ENCODE measurements at places on chromosomes 11 and 22.

DNA sequence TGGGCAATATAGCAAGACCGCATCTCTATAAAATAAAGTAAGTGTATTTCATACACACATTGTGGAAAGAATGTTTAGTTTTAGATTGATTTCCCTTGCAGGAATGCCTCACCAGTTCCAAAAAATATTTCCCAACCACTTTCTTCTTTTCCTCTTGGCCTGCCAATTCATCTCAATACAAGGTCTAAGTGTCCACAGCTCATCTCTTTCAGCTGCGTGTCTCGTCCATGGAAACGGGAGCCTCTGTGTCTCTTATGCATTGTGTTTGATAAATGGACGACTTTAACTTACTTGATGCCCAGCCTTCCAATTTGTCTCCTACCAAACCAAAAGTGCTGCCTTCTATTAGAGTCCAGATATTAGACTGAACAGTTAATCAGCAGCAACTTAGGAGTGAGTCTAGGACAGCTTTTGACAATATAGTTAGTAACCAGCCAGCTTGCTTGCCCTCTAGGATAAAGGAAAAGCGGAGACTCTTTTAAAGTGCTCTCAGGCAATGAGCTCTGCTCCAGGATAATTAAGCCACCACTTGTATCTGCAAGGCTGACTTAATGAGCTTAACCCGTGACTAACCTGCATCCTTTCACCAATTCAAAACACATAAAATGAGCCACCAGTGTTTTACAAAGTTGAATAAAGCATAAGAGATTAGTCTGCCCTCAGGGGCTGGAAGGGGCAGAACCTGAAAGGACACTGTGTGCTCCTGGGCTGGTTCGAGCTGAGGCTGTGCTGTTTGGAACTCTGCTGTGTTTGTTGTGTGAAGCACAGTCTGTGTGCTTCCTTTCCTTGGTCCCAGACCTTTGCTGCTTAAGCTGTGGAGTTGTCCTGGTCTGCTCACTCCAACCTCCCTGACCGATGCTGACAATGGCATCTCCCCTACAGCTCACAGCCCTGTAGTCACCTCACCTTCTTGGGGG lies 27.5 kb downstream of the FBXO7 start:
- no peak overlapping the region for H3K27ac ChIP-seq
- DNase-seq = no peak
- no peaks in the 10 kb centered on the region for H3K4me1 ChIP-seq
- no peaks in the 10 kb centered on the region for H3K27me3 ChIP-seq
- no peak overlapping the region for H3K4me3 ChIP-seq

DNA sequence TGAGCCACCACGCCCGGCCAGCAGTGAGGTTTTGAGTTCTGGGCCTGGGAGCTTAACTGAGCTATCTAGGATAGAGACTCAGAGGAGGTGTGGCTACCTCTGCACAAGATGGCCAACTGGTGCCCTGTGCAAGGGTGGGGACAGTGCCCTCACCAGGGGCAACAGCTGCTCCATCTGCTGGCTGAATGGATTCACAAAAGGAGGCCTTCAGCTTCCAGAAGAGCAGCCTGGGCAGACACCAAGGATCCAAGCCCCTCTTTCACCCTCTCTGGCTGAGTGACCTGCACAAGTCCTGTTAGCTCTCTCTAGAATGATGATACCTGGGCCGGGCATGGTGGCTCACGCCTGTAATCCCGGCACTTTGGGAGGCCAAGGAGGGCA lies 33.5 kb upstream of the BAIAP2L2 start:
- no peaks in the 10 kb centered on the region for H3K27me3 ChIP-seq
- H3K4me1 ChIP-seq = peaks cover 23% of the 10 kb centered on the region
- DNase-seq = no peak
- H3K36me3 ChIP-seq = peaks cover 14% of the 10 kb centered on the region
- H3K4me3 ChIP-seq = no peak overlapping the region

GRCh38 chr11:115765803-115766239 lies 261.6 kb upstream of the CADM1 start:
- H3K27me3 ChIP-seq = peaks cover 17% of the 10 kb centered on the region
- H3K4me3 ChIP-seq = no peak overlapping the region
- no peak for DNase-seq
- H3K4me1 ChIP-seq = no peaks in the 10 kb centered on the region
- no peak overlapping the region for H3K27ac ChIP-seq

DNA sequence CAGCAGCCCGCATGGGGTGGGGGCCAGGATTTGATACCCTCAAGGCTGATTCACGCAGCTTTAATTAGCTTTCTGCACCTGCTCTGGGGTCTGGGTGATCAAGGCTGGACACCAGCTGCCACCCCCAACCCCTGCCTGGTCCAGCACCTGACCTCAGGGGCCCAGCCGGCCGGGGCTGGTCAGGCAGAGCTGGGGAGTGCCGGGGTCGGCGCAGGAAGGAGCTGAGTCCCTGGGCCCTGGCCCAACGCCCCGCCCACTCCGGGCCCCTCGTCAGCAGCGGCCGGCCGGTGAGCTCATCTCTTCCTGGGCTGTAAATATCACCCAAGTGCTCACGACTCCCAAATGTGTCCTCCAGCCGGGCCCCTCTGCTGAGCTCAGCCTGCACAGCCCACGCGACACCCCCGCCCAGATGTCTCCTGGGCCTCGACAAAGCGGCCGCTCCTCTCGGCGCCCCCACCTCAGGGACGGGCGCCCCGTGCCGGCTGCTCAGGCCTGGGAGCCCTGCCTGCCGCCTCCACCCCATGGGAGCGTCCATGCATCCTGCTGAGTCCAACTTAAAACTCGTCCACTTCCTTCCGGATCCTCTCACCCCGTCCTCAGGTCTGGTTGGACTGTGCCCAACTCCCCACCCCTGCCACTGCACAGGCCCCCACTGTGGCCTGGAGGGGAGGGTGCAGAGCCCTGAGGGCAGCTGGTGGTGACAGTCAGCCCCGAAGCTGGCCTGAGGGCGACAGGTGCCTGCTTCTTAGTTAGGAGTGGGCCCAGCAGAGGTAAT lies 29.0 kb downstream of the RTN4R start:
- peak overlapping the region; percentile 79 for H3K27ac ChIP-seq
- H3K4me3 ChIP-seq = peak overlapping the region; percentile 61
- no peaks in the 10 kb centered on the region for H3K27me3 ChIP-seq
- peaks cover 7% of the 10 kb centered on the region for H3K36me3 ChIP-seq
- no peak for DNase-seq
- peaks cover 24% of the 10 kb centered on the region for H3K4me1 ChIP-seq

DNA sequence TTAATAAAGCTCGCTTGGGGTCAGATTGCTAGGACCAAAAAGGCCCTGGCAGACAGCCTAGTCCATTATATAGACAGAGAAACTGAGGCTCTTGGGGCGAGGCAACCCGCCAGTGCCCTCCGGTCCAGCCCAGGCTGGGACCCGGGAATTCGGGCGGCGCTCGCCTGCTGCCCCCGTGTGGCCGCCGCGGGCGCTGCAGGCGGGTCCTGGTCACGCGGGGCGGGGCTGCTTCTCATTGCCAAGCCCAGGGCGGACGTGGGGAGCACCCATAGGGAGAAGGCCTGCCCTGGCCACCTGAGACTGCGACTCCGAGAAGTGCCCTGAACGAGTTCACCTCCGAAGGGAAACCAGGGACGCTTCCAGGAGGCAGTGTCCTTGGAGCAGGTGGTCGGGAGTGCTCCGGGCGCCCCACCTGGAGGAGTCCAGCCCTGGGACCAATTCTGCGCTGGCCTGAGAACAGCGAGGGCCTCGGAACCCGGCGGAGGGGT lies 36.0 kb upstream of the CSNK1E start:
- H3K36me3 ChIP-seq = peaks cover 5% of the 10 kb centered on the region
- DNase-seq = peak; percentile 44
- no peaks in the 10 kb centered on the region for H3K4me1 ChIP-seq
- no peak overlapping the region for H3K27ac ChIP-seq
- H3K27me3 ChIP-seq = peaks cover 8% of the 10 kb centered on the region

GRCh38 chr11:134266841-134267251 lies 9.3 kb upstream of the GLB1L3 start:
- no peak for DNase-seq
- no peak overlapping the region for H3K27ac ChIP-seq
- peaks cover 44% of the 10 kb centered on the region for H3K4me1 ChIP-seq
- H3K36me3 ChIP-seq = peaks cover 13% of the 10 kb centered on the region
- no peaks in the 10 kb centered on the region for H3K27me3 ChIP-seq

DNA sequence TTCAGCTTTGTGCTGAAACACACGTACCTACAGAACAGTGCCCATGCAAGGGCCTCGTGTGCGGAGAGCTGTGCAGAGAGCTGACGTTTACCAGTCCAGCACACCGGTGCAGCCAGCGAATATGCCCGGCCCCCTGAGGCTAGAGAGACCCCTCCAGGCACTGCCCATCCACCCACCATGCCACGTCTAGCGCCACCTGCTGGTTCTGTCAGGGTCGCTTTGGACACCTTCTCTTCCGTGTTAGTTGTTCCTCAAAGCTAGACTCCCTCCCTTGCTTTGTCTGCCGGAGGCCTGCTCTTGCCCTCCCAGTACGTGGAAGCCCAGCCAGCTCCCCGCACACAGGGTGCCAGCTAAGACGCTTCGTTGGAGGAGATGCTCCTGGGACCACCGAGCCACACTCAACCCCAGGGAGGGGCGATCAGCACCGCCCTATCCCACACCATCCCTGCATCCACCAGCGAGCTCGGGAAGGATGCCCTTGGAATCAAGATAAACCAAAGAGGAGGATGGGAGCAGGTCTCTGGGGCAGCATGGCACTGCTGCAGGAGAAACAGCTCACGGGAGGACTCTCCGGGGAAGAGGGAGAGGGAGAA lies 43.4 kb downstream of the CPT1A start:
- no peak overlapping the region for H3K27ac ChIP-seq
- peak; percentile 26 for DNase-seq
- H3K36me3 ChIP-seq = peaks cover 39% of the 10 kb centered on the region
- H3K4me1 ChIP-seq = no peaks in the 10 kb centered on the region
- no peaks in the 10 kb centered on the region for H3K27me3 ChIP-seq

DNA sequence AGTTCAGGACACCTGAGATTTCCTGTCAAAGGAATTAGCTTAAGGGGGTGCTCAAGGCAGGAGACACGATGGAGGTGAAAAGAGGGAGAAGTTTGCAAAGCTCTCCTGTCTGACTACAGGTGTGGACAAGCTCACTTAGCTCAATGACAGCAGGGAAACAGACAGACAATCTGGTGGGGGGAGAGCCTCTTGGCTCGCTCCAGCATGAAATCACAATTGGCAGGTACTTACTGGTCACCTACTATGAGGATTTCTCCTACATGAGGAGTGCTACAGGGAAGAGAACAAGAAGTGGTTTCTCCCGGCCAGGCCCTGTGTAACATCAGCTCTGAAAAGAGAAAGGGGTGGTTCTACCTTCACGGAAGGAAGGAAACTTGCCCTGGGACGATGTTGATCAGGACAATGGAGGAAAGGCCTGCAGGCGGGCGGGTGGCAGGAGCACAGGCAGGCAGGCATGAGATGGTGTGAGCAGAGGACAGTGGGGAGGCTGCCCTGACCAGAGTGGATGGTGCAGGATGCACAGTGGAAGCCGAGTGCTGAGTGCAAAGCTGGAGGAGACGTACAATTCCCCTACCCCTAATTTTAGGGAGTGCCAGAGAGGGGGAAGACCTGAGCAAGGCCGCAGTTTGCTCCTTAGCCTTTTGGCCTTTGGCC lies 57.9 kb upstream of the CRTAM start:
- DNase-seq = no peak
- peaks cover 12% of the 10 kb centered on the region for H3K4me1 ChIP-seq
- H3K36me3 ChIP-seq = peaks cover 20% of the 10 kb centered on the region
- H3K27ac ChIP-seq = no peak overlapping the region
- no peaks in the 10 kb centered on the region for H3K27me3 ChIP-seq

GRCh38 chr11:78031629-78032028 lies 8.6 kb upstream of the KCTD14 start:
- H3K27ac ChIP-seq = no peak overlapping the region
- no peaks in the 10 kb centered on the region for H3K27me3 ChIP-seq
- DNase-seq = no peak
- no peaks in the 10 kb centered on the region for H3K4me1 ChIP-seq
- H3K36me3 ChIP-seq = no peaks in the 10 kb centered on the region
- no peak overlapping the region for H3K4me3 ChIP-seq

DNA sequence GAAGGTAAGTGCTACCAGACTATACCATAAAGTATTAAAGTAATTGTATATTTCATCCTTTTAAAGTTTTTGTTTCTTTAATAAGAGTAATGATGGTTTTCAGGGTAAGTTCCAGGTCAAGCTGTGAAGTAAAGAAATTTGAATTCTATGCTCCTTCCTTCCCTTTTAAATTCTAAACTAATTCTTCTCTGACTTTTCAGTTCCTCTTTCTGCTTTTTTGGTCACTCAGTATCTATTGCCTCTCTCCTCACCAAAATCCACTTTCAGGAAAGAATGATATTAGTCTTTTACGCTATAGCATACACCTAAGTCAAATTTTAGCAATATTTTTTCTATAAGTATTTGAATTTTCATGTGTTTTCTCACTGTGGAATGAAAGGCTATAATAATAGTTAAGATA lies 8.2 kb downstream of the MMP8 start:
- no peak overlapping the region for H3K4me3 ChIP-seq
- no peaks in the 10 kb centered on the region for H3K36me3 ChIP-seq
- H3K4me1 ChIP-seq = no peaks in the 10 kb centered on the region
- H3K27me3 ChIP-seq = peaks cover 36% of the 10 kb centered on the region
- DNase-seq = no peak

GRCh38 chr11:7314811-7315604 lies 63.3 kb downstream of the SYT9 start:
- no peaks in the 10 kb centered on the region for H3K36me3 ChIP-seq
- H3K27ac ChIP-seq = no peak overlapping the region
- DNase-seq = no peak
- no peaks in the 10 kb centered on the region for H3K4me1 ChIP-seq

DNA sequence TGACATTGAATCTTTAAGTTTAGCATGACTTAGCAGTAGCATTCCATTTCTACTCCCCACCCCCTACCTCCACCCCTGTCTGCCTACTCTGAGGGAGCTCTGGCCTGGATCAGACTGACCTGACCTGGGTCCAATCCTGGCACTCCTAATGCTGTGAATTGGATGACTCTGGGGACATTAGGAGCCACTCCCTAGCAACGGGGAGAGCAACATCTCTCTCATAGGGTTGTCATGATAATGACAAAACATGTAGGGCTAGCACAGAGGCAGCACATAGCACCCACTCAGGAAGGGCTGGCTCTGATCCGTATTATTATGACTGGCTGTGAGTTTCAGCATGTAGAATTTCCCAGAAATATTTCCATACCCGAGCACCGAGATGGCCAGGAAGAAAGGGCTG lies 40.5 kb downstream of the CABIN1 start:
- H3K27me3 ChIP-seq = no peaks in the 10 kb centered on the region
- no peak overlapping the region for H3K27ac ChIP-seq
- H3K4me1 ChIP-seq = no peaks in the 10 kb centered on the region
- no peak for DNase-seq
- no peak overlapping the region for H3K4me3 ChIP-seq

- no peaks in the 10 kb centered on the region for H3K36me3 ChIP-seq
- H3K4me1 ChIP-seq = no peaks in the 10 kb centered on the region
- no peaks in the 10 kb centered on the region for H3K27me3 ChIP-seq
- H3K27ac ChIP-seq = no peak overlapping the region
- H3K4me3 ChIP-seq = no peak overlapping the region
Measured at GRCh38 chr11:113016905-113017304, 55.7 kb downstream of the NCAM1 start.

DNA sequence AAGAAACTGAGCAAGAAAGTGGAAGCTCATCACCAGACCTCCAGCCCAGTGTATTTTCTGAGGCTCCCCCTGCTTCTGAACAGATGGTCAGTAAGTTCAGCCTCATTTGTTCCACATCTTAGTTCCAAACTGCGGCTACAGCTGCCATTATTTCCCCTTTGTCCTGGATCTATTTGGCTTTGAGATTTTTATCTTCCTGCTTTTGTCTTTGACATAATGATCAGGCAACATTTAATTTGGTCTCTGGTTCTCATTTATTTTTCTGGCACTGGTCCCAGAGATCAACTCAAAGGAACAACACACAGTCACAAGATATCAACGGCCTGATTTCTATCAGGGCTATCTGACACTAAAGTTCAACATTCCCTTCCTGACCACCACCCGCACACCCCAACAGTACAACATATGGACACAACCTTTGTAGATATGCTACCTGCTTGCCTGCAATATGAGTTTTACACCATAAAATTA lies 137.5 kb downstream of the FAM76B start:
- no peak overlapping the region for H3K4me3 ChIP-seq
- no peak overlapping the region for H3K27ac ChIP-seq
- DNase-seq = no peak
- H3K4me1 ChIP-seq = no peaks in the 10 kb centered on the region
